ENCODE measurements at places on chromosomes 12 and 14.

DNA sequence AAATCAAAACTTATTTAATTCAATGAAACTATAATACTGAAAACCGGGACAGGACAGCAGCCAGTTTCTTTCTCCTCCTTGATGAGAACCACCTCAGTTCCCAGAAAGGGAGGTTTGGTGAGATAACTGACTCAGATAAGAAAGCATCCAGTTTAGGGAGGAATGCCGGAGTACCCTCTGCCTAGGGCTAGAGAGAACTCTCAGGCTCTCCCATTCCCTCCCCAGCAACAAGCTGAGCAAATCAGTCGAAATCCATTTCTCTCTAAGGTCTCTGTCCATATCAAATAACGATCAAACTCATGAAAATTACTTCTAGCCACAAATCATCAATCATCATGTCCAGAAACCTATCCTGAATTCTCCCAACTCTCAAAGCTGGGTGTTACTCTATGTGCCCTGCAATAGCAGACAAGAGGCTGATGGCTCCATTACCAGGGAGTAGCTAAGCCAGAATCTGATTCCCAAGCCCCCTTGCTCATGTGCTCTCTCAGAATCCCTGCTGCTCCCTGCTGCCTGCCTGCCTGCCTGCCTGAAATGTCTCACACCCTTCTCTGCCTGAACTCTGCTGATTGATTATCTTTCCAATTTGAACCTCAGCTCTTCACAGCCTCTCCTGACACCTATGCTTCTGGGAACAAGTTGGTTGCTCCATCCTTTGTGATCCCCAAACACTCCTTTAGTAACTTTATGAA is 49.4 kb downstream of the SLC25A47 start:
- no peak for DNase-seq

DNA sequence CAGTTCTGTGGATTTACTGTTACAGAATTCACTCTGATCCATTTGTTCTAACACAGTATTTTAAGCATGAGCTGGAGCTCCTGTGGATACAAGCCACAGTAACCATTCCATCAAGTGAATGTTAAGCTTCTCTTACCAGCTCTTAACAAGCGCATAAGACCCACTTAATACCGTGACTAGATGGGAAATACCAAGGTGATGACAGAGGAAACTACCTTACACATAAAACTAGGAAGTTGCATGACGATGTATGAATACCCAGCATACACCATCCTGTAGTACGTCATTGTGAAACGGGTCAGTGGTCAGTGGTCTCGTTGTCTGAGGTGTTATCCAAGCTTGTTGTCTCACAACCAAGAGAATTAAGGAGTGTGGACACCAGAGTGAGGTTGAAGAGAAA is 2.0 kb upstream of the GALC start:
- DNase-seq, result no peak

DNA sequence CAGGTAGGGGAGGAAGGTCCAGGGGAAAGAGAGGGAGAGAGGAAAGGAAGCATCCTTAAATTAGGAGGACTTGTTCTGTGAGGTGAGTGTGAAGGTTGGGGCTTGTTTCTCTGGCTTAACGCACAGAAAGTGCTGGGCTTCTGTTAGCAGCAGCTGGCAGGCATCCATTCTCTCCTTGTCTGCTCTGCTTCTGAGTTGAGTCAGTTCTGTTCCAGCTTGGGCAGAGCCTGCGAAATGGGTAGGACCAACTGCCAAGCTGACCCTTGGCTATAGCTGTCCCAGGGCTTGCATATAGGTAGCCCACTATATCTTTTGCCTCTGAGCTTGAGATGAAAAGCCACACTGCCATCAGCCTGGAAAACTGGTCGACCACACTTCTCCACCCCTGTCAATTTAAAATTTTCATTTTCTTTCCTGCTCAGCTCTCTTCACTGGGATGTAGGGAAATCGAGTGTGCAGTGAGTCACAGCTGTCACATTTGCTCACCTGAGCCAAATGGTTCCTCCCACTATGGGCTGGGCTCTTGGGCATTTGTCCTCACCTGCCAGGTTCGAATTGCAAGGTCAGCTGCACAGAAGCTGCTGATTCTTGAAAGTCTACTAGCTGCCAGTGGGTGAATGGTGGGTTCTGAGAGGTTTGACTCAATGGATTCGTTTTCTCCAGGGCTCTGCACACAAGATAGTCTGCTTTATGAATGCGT is 256.4 kb upstream of the PWP1 start:
- no peak for DNase-seq

DNA sequence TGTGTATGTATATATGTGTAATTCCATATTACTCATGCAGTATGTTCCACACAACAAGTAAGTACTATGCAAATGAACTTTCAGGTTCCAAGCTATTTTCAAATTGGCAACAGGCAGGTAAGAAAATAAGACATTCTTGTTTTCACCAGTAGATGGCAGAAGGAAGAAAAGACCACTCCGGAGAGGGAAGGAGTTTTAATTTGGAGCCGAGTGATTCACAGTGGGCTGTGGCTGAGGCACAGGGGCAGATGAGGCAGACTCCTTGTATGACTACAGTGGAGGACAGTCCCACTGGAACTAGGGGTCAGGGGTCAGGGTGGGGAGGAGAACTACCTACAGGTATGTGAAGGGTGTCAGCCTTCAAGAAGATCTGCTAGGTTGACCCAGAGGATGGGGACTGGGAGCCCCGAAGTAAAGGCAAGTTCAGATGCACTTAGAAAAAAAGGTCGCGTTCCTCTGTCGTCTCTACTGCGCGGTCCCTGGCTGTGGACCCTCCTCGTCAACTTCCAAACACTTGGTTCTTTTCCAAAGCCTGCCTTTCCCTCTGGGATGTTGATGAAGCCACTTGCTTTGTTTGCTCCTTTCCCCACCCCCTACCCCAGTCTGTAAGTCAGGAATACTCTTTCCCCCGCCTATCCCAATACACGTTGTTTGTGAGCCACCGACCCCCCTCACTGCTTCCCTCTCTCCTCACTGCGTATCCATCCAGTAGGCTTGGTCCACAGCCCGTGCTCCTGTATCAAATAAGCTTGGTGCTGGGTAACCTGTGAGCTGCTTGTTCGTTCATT is 24.1 kb downstream of the DDX47 start:
- peak; percentile 1 for DNase-seq

DNA sequence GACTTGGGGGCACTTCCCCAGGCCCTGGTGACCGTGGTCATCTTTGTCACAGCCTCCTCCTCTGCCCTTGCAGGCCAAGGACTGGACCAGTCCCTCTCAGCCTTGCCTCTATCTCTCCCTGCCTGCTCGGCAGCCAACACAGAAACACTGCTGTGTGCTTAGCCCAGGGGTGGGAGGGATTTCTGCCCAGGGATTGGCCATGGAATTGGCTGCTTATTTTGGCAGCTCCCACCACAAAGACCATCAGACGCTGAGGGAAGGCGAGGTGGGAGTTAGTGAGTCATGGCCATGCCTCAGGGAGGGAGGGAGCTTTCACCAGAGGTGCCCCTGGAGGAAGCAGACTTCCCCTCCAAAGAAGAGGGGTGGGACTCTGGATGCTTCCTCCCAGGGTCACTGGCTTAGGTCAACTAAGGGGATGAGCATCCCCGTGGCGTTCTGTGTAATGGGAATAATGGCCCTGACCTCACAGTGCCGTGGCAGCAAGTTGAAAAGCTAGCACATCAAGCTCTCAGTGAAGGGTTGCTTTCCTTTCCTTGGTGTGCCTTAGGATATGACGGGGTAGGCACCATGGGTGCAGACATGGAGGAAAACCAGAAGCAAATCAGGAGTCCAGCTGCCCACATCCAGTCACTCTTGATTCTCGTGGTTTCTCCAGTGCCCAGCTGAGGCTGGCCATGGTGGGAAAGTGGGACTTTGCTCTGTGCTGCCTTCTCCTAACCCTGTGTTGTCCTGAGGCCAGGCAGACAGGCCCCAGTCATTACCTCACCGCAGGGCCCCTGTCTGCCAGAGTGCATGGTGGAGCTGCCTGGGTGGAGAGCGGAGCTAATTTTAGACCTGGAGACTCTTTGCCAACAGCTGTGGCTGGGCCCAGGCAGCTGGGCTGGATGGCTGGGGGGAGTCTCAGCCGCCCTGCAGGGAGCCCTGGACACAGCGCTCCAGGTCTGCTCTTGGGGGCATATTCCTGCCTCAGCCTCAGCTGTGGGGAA is 21.4 kb downstream of the B4GALNT3 start:
- no peak for DNase-seq

- no peak for DNase-seq
Measured at GRCh38 chr14:73777420-73777819, 63.2 kb upstream of the PNMA1 start.

DNA sequence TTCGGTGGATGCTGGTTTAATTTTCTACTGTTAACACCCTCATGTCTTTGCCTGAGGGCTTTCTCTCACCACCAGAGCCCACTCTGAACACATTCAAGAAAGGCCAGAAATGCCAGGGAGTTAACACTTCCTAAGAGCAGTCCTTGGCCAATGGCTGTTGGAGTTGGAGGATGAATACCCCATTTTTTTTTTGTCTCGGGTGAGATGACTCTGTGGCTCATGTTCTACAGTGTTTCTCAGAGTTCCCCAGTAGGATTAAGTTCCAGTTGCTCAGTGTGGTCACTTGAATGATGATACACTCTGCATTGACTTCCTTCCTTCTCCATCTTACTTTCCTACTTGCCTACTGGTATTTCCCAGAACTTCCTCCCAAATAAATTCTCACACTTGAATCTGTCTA is 65.8 kb downstream of the FOS start:
- DNase-seq, result no peak

DNA sequence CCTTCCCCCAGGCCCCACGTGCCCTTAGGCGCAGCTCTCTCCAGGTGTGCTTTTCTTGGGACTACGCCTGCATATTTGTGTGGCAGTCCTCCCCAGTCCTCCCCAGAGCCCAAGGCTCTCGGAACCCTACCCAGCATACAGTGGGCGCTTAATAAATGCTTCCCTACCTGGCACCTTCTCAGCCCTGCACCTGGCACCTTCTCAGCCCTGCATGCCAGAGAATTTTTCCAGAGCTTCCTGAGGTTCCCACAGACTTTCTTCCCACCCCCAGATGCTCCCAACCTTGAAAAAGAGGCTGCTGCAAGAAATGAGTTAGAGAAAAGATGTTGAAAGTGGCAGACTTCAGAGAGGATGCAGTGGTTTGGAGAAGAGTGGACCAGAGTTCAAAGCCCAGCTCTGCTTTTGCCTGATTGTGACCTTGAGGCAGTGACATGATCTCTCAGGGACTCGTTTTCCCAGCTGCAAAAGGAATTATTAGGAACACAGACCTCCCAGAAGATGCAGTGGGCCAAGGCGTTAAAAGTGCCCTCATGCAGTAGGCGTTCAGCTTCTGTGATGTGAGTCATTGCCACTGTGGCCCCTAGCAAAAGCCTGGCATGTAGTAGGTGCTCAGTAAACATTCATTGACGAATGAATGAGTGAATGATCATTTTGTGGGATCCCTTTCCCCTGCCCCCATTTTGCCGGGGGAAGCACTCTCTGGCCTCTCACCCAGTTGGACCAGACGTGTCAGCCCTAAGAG is 167.2 kb downstream of the PHETA1 start:
- DNase-seq, result no peak

- no peak for DNase-seq
Measured at GRCh38 chr12:84165998-84166571, 746.5 kb downstream of the SLC6A15 start.

- DNase-seq, result no peak
Measured at GRCh38 chr14:94850309-94851211, 80.6 kb upstream of the GSC start.

- DNase-seq, result no peak
Measured at GRCh38 chr14:103349982-103350381, 15.9 kb downstream of the EIF5 start.

DNA sequence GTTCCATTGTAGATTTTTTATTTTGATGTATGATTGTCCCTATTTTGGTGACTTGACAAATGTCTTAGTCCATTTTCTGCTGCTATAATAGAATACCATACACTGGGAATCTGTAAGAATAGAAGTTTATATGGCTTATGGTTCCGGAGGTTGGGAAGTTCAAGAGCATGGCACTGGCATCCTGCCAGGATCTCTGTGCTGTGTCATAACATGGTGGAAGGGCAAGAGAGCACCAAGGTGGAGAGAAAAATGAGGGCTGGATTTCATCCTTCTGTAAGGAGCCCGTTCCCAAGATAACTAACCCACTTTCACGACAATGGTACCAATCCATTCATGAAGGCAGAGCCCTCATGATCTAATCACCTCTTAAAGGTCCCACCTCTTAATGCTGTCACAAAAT is 176.7 kb downstream of the TMEM132D start:
- DNase-seq, result no peak

DNA sequence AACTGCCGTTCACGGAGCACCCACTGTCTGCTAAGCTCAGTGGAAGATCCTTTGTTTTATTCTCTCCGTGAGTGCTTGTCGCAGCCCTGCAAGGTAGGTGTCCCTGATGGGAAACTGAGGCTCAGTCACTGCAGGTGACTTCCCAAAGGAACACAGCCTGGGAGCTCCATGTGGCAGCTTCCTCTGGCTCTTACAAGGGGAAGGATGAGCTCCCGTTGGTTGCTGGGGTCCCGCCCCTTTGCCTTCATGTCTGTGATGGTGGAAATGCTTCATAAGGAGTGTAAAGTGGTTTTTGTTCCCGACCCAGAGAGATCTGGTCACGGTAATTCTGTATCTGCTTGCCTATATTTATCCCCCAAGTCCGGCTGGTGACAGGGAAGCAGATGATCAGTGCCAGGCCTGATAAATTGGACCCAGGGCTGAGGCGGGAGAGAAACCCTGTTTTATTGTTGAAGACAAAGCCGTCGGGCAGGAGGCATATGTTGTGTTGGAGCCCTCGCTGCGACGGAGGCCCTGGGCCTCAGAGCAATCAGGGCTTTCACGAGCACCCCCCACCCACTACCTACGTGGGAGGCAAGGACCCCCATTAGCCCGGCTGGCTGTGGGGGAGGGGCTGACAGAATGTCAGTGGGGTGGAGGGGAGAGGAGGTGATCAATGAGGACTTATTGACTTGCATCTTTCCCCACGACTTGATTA is 91.9 kb downstream of the KIF26A start:
- no peak for DNase-seq

DNA sequence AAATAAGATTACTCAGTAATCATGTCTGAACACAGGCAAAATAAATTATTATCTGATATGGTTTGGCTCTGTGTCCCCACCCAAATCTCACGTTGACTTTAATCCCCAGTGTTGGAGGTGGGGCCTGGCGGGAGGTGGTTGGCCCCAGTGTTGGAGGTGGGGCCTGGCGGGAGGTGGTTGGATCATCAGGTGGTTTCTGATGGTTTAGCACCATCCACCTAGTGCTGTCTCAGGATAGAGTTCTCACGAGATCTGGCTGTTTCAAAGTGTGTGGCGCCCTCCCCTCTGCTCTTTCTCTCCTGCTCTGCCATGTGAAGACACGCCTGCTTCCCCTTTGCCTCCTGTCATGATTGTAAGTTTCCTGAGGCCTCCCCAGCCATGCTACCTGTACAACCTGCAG is 18.1 kb downstream of the DHRS2 start:
- DNase-seq, result no peak

DNA sequence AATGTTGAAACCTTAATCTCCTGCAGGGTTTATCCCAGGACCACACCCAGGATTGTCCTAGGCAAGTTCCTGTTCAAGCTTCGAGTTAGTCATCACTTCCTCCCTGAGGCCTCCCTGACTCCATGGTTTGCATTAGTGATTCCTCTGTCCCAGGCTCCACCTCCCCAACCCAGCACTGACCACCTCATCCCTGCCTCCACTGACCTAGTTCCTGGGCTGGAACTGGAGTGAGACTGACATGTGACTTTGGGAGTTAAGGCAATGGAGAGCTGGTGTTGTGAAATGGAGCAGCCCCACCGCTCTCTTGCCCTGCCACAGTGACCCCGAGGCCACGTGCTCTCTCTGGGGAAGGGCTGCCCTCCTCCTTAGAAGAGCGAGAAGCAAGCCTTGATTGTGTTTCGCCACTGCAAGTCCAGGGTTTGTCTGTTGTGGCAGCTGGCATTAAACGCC is 15.8 kb upstream of the DTX1 start:
- no peak for DNase-seq
